ENCODE measurements at places on chromosomes 4 and X.

GRCh38 chrX:53089224-53089842 is 4.6 kb upstream of the KANTR start:
- no peak for DNase-seq

DNA sequence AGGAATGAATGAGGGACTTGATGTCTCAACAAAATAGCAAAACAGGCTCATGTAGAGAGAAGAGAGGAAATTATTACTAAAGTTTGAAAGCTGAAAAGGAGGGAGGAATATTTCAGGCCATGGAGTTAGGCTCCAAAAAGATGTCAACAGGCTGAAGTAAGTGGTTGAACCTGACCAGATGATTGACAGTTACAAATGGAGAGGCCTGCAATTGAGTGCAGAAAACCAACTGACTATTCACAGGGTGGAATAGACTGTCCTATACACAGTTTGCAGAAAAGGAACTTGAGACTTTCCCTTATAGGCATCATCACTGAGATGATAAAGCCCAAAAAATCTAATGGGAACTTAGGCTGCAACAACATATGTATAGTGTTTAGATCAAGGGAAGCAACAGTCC is 233.3 kb downstream of the AR start:
- DNase-seq: no peak

GRCh38 chr4:174120446-174121295 is 162.8 kb downstream of the FBXO8 start:
- DNase-seq: no peak

- DNase-seq: no peak
These were observed 2250.0 kb upstream of the AGA start for GRCh38 chr4:179692222-179692621.

DNA sequence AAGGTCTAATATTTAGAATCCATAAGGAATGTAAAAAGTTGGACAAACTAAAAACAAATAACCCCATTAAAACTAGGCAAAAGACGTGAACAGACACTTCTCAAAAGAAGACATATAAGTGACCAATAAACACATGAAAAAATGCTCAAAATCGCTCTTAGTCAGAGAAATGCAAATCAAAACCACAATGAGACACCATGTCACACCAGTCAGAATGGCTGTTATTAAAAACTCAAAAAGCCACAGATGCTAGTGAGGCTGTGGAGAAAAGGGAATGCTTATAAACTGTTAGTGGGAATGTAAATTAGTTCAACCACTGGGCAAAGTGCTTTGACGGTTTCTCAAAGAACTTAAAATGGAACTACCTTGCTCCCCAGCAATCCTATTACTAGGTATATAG is 674.3 kb upstream of the MAGEB2 start:
- no peak for DNase-seq

GRCh38 chr4:165839615-165840333 is 33.3 kb upstream of the TLL1 start:
- DNase-seq: no peak

DNA sequence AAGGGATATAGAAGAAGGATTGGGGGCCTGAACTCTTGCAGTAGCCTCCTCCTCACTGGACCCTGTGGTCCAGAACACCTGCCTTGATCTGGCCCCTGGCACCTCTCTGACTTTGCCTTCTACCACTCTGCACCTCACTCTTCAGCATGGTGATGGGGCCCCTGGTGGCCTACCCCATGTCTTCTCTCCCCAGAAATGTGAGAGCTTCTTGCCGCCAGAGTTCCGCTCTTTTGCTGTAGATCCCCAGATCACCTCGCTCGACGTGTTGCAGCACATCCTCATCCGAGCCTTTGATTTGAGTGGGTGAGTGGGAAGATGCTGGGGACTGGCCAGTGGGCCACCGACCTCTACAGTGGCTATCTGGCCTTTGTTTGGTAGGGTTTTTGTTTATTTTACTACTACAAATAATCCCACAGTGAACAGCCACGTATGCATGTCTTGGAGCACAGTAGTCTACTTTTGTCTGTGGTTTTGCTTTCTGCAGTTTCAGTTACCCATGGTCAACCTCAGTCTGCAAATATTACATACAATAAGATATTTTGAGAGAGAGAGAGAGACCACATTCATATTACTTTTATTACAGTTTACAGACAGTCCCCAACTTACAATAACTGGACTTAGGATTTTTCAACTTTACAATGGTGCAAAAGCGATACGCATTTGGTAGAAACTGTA is 1.8 kb downstream of the TBC1D25 start:
- DNase-seq: no peak

- DNase-seq: no peak
These were observed 15.7 kb downstream of the PLS3 start for GRCh38 chrX:115576676-115577075.
